ENCODE measurements at places on chromosomes 4 and X.

GRCh38 chr4:165364452-165365080 lies 14.2 kb upstream of the CPE start:
- DNase-seq, result no peak
- H3K36me3 ChIP-seq, result no peaks in the 10 kb centered on the region
- no peak overlapping the region for H3K27ac ChIP-seq
- no peak overlapping the region for H3K4me3 ChIP-seq
- H3K4me1 ChIP-seq, result peaks cover 3% of the 10 kb centered on the region
- no peaks in the 10 kb centered on the region for H3K27me3 ChIP-seq

GRCh38 chr4:151874328-151874727 lies 113.5 kb upstream of the GATB start:
- H3K27me3 ChIP-seq, result no peaks in the 10 kb centered on the region
- H3K4me3 ChIP-seq, result no peak overlapping the region
- no peak overlapping the region for H3K27ac ChIP-seq
- no peaks in the 10 kb centered on the region for H3K36me3 ChIP-seq
- no peak for DNase-seq

DNA sequence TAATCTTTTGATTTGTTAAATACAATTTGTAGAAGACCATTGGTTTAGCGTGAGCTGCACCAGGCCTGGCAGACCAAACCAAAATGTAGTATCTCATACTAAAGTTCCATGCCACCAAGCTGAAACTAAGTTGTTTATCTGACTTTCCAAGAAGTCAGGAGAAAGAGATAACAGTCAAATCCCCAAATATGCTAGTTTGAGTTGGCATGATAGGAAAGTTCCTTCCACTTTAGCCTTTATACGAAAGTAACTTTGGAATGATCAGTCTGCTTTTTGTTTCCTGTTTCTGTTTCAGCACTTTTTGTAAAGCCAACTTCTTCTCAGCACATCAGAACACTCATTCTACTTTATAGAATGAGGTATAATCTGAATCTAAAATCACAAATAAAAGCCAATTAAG lies 449.2 kb downstream of the GRXCR1 start:
- no peak for DNase-seq
- H3K4me1 ChIP-seq, result peaks cover 6% of the 10 kb centered on the region
- H3K27ac ChIP-seq, result no peak overlapping the region
- no peak overlapping the region for H3K4me3 ChIP-seq
- H3K36me3 ChIP-seq, result no peaks in the 10 kb centered on the region

- H3K27ac ChIP-seq, result no peak overlapping the region
- no peak overlapping the region for H3K4me3 ChIP-seq
- H3K36me3 ChIP-seq, result no peaks in the 10 kb centered on the region
- no peak for DNase-seq
These were observed 79.9 kb upstream of the EGFL6 start for GRCh38 chrX:13489454-13489853.

- no peaks in the 10 kb centered on the region for H3K27me3 ChIP-seq
- H3K36me3 ChIP-seq, result no peaks in the 10 kb centered on the region
- no peak for DNase-seq
- H3K4me1 ChIP-seq, result no peaks in the 10 kb centered on the region
- H3K27ac ChIP-seq, result no peak overlapping the region
These were observed 158.8 kb downstream of the RBM46 start for GRCh38 chr4:154939851-154940250.

- DNase-seq, result no peak
- H3K27me3 ChIP-seq, result no peaks in the 10 kb centered on the region
- no peak overlapping the region for H3K27ac ChIP-seq
- no peaks in the 10 kb centered on the region for H3K36me3 ChIP-seq
- H3K4me3 ChIP-seq, result no peak overlapping the region
These were observed 436.4 kb downstream of the BCOR start for GRCh38 chrX:39661116-39661907.

- H3K36me3 ChIP-seq, result no peaks in the 10 kb centered on the region
- H3K27me3 ChIP-seq, result no peaks in the 10 kb centered on the region
- peaks cover 72% of the 10 kb centered on the region for H3K4me1 ChIP-seq
- DNase-seq, result peak; percentile 82
- H3K27ac ChIP-seq, result peak overlapping the region; percentile 99
These were observed 16.2 kb downstream of the GPAT3 start for GRCh38 chr4:83552083-83552482.

DNA sequence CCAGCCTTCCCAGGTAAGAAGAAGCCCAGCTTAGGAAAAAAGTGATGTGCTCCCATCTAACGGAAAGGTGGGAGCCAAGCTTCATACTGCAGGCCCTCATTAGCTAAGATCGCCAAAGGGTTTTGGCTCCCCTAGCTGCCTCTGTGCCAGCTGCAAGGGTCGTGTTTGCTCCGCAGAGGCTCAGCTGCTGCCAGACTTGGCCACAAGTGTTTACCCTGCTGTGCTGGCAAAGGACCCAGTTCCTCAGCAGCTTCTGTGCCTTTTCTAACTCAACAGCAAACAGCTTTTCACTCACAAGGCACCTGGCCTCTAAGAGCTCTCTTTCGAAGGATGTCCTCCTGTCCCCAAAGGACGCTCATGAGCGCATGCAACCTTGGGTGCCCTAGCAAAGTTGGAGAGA lies 12.2 kb upstream of the VMA21 start:
- H3K27ac ChIP-seq, result no peak overlapping the region
- peaks cover 25% of the 10 kb centered on the region for H3K27me3 ChIP-seq
- H3K36me3 ChIP-seq, result no peaks in the 10 kb centered on the region
- DNase-seq, result no peak

Data from PC-9 (cell line).